ENCODE measurements at places on chromosomes 12 and 14.

DNA sequence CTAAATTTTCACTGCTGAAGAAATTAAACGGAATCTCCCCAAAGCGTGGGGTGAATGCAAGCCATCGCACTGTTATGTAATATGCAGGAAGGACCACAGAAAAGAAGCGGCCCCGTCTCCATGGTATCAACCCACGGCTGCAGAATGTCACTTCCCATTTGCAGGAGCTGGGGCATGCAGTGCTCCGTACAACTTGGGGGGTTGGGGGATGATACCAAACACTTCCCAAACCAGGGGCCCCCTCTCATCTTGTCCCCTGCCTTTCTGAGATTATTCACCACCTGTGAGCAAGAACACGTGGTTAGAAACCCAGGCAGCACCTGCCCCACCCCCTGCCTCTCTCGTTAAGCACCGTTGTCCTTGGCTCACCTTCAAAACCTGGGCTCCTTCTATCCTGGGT lies 505.1 kb upstream of the TMEM132C start:
- no peak for DNase-seq

DNA sequence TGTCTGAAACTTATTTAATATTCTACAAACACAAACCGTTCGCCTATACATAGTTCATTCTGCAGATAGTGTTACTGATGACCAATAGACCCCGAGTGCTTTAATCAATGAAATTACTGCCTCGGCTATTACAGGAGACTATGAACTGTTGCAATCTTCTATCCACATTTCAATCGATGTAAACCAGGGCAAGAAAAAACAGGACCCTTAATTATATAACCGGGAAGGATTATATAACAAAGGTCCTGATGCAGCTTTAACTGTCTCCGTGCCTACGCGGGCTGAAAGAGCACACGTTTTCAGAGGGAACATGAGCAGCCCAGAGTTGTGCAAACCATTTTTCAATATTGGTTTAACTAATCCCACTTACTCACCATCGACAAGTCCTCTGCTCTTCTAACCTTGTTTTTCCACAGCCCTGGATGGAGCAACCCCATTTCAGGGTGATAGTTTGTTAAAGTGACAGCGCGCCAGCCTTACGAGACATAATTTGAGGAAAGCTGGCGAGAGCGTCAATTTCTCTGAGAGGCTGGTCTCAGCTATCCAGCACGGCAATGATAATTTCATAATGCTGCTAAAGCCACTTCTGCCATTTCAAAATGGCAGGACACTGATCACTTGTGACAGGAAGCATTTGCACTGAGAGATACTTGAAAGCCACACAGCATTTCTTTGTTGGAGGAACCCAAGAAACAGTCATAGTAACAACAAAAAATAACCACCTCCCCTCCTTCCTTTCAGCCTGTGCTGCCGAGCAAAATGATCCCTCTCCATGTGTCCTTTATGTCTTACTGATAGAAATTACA lies 184.6 kb downstream of the FOXN3 start:
- no peak for DNase-seq

DNA sequence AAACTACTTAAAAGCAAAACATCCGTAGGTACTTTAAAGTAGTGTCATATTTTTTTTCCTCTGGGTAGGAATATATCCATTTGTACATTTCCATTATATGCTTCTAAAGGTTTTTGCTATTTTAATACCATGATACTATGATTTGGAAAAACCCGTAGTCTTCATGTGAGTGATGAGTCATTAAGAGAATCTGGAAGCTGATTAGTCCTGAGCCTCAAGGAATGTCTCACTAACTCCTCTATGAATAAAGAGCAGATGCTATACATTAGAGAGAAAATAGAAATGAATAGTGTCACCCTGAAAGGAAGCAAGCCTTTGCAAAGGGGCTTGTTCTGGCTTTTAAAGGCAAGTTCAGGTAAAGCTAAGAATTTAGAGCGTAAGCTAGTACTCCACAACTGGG lies 432.1 kb downstream of the CCDC91 start:
- DNase-seq, result no peak

DNA sequence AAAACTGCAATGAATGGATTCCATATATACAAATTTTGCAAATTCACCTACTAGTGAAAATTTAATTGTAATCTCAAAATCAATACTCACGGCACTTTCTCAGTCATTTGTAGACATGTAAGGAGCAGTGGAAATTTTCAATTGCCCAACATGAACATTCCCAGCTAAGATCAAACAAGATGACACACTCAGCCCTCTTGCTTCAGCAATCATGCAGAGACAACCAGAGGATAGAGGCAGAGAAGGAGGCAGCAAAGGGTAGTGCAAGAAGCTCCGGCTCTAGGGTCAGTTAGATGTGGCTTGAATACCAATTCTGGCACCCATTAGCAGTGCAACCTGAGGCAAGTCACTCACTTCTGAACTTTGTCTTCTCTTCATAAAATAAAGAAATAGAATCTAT lies 91.5 kb upstream of the SLC35F4 start:
- DNase-seq, result no peak

DNA sequence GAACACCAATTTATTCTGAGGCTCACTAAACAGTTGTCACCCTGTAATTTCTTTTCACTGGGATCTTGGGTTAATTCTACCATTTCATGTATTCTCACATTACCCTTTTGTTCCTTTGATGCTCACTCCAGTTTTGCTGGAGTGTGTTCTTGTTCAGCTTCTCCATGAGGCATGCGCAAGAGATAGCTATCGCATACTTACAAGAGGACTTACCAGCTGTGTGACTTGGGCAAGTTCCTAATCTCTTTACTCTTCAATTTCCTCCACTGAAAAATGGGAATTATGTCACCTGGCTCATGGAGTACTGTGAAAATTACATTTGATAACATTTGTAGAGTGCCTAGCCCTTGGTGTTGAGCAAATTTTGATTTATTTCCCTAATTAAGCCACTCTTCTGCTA lies 56.5 kb upstream of the JDP2 start:
- no peak for DNase-seq

Measured in Daoy (cell line).